ENCODE measurements at places on chromosomes 5 and 9.

- no peak for DNase-seq
Observed at GRCh38 chr9:124312290-124313265, 54.8 kb downstream of the NEK6 start.

DNA sequence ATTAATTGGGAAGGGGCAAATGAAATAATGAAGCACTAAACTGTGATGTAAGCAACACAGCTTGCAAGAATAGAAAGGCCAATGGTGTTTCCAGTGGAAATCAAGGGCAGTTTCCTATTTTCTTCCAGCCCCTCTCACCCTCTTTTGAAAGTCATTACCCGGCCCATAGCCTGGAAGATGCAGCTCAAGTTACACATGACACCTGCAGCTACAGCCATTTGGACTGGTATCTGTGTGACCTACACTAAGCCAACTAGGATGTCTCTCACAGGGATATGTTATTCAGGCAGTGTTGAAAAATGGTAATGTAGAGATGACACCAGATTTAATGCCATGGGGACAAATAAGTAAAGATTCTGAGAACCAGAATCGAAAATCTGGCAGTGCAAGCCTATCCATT lies 439.4 kb upstream of the ZNF462 start:
- DNase-seq, result no peak

- no peak for DNase-seq
Observed at GRCh38 chr5:158485604-158486081, 614.1 kb downstream of the EBF1 start.

DNA sequence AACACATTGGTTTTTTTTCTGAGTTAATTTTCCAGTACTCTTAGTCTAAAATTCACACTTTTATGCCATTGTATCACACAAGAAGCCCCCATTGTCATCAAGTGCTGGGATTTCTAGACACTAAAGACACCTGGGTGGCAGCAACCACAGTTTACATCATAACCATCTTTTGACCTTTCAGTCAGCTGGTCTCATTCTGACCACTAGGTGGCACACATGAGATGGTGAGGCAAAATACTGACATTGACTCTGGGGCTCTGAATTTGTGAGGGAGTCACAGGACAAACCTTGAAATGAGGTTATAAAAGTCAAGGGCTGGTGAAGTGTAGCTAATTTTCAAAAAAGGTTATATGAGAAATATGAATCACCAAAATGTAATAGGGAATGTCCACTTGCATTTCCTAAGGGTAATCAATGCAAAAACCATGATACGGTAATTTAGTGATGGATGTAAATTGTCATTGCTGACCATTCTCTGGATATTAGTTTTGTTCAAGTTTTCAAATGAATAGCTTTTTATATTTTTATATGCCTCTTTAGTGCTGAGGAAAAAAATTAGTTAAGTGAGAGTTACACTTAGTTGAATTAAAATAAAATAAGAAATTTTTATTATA lies 229.4 kb downstream of the DMAC1 start:
- DNase-seq, result peak; percentile 66

GRCh38 chr5:95081982-95082381 lies 202.9 kb downstream of the MCTP1 start:
- no peak for DNase-seq

GRCh38 chr9:2241461-2241835 lies 226.3 kb downstream of the SMARCA2 start:
- DNase-seq, result peak; percentile 57

- no peak for DNase-seq
Observed at GRCh38 chr9:134888603-134889190, 8.1 kb downstream of the FCN2 start.

DNA sequence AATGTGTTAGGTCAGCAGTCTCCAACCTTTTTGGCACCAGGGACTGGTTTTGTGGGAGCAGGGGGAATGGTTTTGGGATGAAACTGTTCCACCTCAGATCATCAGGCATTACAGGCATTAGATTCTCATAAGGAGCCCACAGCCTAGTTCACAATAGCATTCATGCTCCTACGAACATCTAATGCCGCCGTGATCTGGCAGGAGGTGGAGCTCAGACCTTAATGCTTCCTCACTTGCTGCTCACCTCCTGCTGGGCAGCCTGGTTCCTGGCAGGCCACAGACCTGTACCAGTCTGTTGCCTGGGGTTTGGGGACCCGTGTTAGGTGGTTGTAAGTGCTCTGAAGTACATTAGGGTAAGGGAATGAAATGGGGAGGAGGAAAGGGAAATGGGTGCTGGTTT lies 9.7 kb upstream of the CTNNA1 start:
- DNase-seq, result no peak

- DNase-seq, result peak; percentile 35
Observed at GRCh38 chr9:122314165-122314564, 49.5 kb downstream of the MRRF start.

All from NCI-H1105 treated with DMSO at 0.1 percent for 48 hours (cell line).